CD4-positive, alpha-beta T cell treated with Interferon alpha-2 for 1 hour (primary cell): ENCODE measurements at places on chromosomes 7 and 10.

- no peak for DNase-seq
Observed at GRCh38 chr7:94276795-94277194, 117.9 kb upstream of the COL1A2 start.

DNA sequence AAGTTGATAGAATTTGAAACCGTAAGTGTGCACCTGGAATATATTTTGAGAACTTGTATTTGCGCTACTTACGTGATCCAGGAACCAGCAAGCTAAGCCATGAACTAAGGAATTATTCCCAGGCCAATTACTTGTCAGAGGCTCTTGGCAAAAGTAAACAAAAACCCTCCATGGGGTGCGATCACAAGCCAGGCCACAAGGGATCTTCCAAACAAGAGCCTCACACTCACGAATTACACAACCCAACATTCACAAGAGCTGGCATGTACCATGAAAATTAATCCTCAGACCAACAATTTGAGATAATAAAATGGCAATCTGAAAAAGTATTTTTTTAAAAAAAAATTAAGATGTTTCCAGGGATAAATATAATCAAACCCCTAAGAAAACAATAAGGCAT is 467.0 kb upstream of the AKR1E2 start:
- DNase-seq, result no peak

DNA sequence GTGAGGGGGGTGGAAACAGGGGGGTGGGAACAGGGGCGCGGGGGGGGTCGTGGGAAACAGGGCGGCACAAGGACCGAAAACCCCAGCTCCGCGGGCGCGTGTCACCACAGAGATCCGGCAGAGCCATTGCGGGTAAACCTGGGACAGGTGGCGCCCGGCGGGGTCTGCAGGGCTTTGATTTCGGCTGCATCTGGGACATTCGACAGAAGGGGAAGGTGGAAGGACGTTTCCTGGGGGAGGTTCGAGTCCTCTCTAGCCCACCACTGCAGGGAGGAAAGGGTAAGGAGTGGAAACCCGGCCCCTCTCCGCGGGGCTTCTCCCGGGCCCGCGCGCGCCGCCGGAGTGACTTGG is 7.5 kb downstream of the NKX2-3 start:
- no peak for DNase-seq

DNA sequence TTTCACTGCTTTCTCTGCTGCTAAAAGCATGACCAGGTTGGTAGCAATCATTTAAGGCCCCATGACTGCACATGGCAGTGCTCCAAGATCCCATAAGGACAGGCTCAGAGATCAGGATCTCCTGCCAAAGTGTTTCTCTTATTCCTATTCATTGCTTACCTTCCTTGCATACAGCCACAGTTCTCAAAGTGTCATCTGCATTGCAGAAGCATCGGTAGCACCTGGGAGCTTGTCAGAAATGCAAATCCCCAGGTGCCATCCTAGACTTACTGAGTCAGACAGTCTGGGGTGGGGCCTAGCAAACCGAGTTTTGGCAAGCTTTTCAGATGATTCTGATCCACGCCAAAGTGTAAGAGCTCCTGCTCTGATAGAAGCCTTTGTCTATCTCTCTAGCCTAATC is 489.0 kb upstream of the AUTS2 start:
- no peak for DNase-seq

GRCh38 chr7:155846936-155847335 is 34.7 kb upstream of the SHH start:
- no peak for DNase-seq

- DNase-seq, result no peak
Observed at GRCh38 chr10:84541289-84541637, 212.9 kb downstream of the CCSER2 start.

GRCh38 chr10:43348511-43349312 is 22.7 kb upstream of the FXYD4 start:
- DNase-seq, result peak; percentile 85

GRCh38 chr10:79142064-79142491 is 73.3 kb downstream of the ZMIZ1 start:
- no peak for DNase-seq

DNA sequence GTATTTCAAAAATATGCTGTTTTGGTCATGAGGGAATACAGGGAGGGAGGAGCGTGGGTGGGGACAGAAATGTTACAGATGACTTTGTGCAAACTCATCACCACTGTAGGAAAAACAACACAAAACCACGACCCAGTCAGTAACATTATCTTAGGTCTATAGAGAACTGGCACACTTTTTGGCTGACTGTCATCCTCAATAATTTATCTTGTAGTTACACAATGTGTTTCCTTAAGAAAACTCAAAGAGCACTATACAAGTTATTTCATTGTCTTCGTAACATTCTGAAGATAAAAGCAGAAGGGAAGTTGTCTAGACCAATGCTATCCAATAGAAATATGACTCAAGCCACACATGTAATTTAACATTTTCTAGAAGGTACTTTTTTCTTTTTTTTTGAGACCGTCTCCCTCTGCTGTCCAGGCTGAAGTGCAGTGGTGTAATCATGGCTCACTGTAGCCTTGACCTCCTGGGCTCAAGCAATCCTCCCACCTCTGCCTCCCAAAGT is 16.9 kb upstream of the CDK14 start:
- no peak for DNase-seq

DNA sequence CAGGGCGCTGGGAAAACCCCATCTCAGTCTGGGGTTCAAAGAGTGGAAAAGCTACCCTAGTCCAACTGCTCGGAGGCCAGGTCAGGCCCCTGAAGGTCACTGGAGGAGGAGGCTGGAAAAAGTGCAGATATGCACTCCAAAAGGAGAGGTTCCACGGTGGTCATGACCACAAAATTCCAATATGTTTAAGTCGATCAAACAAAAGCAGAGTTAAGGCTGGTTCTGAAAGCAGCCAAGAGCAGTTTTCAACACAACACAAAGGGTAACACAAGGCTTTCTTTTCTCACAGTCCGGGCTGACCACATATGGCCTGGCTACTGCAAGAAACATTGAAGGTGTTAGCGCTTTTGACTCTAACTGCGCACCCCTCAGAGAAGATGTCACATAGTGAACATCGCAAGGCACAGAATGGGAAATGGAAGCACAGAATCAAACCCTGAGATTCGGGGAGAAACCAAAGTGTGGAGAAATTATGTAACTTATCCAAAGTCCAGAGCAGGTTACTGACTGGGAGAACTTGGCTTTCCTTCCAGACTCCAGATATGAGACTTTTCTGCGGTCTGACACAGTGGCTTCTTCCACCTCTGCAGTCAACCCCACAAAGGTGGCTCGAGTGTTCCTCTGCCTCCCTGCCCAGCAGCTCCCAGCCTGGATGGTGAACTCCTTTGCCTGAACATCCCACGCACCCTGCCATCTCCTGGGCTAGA is 1.3 kb upstream of the GRB10 start:
- no peak for DNase-seq

DNA sequence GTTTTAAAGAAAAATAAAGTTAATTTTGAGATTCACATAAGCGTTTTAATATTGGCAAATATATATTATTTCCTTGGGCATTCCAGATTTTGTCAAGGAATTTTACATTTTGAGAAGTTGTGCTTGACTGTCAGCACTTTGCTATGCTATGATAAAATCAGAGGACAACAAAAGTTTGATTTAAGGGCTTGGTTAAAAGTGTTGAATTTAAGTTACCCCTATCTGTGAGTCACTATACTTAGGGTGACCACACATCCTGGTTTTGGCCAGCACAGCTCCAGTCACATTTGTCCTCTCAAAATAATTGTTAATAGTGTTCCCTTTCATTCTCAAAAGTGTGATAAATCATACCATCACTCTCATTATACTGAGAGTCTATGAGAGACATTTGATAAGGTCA is 34.2 kb upstream of the ANK3 start:
- DNase-seq, result no peak

DNA sequence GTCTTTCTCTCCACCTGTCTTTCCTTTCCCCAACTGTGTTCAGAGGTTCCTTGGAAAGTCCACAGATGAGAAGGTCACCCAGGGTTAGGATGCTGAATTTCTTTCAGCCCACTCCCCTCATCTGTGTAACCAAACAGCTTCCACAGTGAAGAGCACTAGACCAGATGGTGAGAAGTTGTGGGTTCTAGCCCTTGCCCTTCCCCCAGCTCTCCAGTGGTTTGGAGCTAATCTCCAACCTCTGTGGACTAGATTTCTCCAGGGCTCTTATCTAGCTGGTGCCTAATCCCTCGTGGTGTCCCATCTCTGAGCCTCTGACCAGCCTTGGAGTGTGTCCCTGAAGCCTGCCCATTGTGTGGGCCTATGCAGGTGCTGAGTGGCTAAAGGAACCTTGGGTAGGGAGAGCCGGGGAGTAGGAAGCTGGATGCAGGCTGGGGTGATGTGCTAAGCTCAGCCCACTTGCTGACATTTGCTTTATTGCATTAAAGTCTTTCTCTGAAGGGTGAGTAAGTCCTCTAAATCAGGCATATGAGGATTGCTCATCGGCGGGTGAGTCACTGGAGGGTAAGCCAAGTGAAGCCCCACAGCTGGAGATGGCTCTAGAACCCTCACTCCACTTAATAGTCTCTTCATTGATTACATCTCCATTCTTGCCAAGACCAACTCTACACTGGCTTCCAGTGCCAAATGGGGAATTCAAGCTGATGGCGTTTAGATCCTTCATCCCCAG is 14.9 kb downstream of the DUSP5 start:
- DNase-seq, result no peak
